ENCODE measurements at places on chromosomes 2 and 18.

DNA sequence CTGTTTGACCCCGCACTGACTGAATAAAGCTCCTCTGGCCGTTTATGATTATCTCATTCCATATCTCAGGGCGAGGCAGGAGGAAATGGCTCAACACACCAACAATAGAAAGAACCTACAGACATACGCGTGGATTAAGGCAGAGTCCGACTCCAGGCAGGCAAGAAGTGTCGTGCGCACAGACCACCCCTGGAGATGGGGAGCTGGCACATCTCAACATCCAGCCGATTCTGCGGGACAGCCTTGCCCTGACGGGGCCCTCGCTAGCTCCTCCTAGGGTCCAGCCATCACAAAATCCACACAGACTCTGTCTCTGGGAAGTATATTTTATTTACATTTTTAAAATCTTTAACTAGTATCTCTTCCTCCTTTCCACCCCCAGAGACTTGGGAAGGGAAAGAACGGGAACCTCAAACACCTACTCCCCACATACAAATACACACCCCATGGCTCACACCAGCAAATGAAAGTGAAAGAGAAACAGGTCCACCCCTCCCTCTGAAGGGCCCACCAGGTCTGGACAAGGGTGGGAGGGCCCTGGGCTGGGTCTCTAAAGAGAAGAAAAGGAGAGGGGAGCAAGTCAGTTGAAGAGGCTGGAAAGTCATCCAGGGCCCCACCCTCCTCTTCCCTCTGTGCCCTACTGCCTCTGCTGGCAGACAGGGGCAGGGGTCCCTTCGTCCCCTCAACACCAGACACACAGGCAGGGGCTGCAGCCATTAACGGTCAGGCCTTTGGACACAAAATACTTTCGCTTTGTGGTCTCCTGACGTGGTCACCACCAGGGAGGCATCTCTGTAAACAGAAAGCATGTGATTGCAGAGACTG lies 3.2 kb downstream of the GPBAR1 start:
- peak; percentile 73 for DNase-seq

DNA sequence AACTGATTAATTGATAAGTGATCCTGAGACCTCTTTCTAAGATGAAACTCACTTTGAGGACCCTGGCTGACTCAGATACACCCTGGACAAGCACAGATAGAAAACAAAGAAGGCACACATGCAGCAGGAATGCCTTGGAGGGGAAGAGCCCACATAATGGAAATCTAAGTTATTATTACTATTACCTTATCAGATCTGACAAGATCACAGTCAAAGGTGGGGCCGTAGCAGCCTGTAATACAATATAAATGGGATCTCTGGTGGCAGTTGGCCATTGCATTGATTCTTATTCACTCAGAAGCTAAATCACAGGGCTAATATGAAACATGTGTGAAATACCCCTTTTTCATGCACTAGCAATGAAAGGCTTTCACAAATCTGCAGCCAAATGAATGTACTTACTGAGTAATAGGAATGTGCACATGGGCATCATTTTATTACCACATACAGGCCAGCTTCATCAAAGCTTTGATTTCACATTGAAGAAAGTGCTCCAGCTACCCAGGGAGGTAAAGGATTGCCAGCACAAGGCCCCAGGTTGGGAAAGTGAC lies 84.0 kb downstream of the ZBTB7C start:
- no peak for DNase-seq

GRCh38 chr2:197182668-197183067 lies 127.9 kb downstream of the ANKRD44 start:
- DNase-seq = peak; percentile 29

DNA sequence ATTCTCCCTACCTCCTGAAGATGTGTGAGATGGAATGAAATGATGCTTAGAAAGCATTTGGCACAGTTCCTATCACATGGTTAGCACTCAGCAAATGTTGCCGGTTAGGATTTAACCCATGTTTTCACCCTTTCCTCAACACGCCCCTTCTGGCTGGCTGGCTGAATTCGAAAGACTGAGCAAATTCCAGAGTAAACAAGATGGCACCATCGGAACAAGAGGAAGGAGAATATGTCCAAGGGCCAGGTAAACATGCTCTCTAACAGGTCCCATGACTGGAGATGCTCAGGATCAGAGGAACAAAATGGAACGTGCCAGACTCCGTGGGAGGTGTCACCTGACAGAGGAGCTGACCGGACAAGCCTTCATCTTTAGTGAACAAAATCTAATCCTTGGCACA lies 145.6 kb downstream of the ANKRD44 start:
- no peak for DNase-seq

DNA sequence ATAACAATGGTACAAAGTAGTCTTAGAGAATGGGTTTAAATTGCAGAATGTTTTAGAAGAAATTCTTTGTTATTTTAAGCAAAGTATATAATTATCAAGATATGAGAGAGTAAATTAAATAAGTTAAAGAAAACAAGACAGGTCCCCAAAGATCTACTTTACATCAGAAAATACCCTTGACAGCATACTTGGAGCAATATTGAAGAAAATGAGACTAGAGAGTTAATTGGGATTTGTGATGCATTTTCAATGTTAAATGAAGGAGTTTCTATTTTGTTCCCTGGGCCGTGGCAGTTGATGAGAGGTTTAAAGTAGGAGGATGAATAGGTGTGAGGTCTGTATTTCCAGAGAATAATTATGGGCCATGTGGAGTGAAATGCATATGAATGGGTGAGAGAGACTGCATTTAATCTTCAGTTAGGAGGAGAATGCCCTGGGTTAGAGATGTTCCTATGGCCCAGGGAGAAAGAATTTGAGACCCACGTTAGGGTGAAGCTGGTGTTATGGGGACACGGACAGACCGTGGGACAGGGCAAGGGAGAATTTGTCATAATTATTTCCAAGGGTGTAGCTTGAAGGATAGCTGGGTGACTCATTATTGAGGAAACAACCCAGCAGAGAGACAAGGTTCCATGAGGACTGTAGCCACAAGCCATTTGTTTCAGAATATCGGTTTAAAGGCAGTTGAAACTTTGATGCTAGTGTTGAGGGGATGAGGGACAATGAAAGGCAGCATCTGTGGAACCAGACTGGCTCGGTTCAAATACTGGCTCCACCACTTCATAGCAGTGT lies 22.7 kb downstream of the MGAT5 start:
- DNase-seq = no peak

GRCh38 chr2:96773922-96774321 lies 13.2 kb downstream of the CNNM4 start:
- peak; percentile 88 for DNase-seq

DNA sequence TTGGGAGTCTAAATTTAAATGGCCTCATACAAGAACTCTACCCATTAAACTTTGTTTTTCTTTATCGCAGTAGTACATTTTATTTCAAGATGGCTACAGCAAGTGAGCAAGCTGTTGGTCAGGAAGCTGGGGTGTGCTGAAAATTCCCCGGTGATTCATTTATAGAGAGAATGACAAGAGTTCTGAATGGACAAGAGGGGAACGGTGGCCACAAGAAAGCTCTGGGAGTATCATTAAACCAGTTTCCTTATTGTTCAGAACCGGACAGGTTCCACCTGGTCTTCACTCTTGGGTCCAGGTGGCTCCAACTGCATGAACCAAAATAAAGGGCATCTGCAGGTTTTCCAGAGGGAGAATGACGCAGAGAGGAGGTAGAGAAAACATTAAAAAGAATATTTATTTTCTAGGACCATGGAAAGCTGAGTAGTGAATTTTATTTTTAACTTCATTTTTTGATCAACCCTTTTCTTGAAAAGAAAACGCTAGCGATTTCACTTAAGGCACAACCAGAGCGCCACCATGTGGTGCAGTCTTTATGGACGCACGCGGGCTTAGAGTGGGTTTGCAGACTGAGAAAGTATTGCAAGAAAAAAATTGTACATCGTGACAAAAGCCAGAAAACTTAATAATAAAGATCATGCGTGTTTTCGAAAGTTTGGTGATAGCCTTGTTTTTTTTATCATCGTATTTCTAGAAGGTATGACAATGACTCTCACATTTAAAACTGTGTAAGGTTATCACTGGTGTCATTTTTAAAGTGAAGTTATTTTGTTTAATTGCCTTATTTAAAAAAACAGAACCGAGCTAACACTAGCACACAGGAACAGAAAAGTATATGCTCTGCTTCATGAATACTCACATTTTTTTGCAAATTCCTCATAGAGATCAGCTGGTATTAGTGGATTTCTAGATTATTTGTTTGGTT lies 97.9 kb upstream of the NOL4 start:
- DNase-seq = peak; percentile 85

DNA sequence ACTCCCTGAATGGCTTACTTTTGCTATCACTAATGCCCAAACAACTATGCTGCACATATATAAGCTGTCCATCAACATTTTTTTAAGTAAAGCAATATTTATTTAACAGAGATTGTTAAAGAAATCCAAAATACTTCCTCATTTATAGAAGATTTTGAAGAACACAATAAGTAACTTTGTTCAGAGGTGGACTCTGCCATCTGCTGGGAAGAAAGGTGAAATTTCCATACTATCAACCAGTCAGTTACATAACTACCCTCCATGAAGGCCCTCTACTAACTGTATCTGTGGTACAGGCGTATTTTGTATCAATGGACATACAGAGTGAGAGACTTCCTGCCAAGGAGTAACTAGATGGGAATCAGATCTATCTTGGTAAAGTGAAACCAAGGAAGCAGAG lies 106.0 kb downstream of the DTNB start:
- DNase-seq = peak; percentile 85

DNA sequence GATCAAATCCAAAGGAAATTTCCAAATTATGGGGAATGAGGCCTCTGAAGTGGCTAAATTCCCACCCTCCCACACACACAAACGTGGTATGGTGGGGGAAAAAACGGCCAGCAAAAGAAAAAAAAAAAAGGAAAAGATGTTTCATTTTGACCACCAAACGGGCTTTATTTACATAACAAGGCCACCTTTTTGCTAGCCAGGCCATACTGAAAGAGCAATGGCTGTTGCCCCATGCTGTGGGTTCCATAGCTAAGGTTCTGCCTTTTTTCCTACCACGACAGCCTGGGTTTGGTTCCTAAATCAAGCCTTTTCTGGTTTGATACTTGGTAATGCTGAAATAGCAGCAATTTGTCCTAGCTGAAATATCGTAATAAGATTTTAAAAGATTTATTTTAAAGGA lies 14.0 kb upstream of the IL1B start:
- DNase-seq = no peak

- DNase-seq = no peak
These were observed 89.8 kb downstream of the ASXL2 start for GRCh38 chr2:25788457-25788856.

DNA sequence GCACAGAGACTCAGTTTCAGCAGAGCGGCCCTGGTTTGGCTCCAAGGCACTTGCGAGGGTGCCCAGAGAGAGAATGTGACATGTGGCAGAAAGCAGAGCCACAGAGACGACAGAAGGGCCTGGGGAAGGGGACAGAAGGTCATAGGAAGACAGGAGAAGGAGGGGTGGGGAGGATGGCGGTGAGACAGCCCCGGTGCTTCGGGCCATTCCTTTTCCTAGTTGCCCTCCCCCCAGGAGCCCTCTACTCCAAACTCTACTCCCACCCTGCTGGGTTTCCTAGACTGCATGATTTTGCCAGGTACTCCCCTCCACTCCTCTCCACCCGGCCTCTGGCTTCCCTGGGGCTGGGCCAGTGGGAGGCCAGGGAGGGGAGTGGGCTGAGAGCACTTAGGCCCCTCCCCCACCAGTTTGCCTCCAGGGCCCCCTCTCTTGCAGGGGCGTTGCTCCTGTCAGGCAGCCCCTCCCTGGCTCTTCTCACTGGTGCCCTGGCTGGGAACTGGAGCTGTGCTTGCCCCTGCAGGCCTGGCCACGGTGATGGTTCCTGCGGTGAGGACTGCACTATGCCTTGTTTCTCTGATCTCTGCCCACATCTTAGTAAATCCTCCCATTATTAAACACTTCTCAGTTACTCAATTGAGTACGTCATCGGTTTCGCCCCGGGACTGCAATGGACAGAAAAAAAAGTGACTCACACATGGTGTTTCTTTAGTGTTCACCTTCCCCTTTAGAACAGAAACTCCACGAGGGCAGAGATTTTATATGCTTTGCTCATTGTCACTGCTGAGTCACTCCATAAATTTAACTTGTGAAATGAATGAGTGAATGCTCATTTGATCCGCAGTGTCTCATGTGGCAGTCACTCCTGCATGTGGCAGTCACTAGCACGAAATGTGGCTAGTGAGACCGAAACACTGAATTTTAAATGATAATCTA lies 58.7 kb upstream of the SP3 start:
- DNase-seq = no peak

DNA sequence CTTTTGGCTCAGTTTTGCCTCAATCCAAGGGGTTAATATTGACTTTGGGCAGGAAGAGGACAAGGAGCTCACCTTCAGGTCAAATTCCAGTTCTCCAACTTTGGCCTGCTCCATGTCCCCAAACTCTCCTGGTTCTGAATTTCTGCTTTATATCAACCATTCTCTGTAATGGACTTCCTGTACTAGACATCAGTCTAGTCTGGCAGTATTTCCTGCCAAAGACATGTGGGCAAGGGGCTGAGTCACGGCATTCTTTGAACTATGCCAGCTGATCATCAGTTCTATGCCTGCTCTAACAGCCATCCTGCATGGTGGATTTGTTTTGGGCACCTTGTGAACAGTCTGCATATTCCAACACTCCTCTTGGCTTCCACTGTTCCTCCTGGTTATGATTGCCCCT lies 199.4 kb downstream of the ZEB2 start:
- no peak for DNase-seq

DNA sequence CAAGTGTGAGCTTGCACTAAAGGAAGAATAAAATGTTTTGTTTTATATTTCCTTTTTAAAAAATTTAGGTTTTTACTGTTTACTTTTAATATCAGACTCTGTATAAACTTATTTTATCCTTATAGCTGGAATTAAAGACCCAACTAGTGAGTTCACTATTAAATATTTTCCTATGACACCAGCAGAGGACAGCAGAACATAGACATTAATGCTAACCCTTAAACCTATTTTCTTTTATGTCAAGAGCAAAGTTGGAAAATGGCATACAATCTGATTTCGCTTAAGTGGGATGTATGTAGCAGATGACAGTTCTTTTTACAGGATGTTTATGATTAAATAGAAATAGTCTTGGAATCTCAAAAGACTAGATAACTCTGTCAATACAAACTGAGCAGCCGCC lies 188.2 kb upstream of the XIRP2 start:
- DNase-seq = peak; percentile 43

- no peak for DNase-seq
These were observed 52.8 kb downstream of the MARCO start for GRCh38 chr2:118994778-118995177.

- DNase-seq = no peak
These were observed 110.8 kb upstream of the NRP2 start for GRCh38 chr2:205571360-205571959.

- peak; percentile 37 for DNase-seq
These were observed 22.1 kb upstream of the CCDC150 start for GRCh38 chr2:196617430-196617829.

- DNase-seq = no peak
These were observed 5.4 kb downstream of the DIS3L2 start for GRCh38 chr2:231966886-231967285.
